ENCODE measurements at places on chromosomes 4 and X. TPM values are rescaled to one million over a fixed set of nuclear protein-coding genes. Genes with fewer than 3 reads are reported as not detected.

The ASB12 gene
- polyA plus RNA-seq = 0.15 TPM

The MAGEC1 gene
- not detected for polyA plus RNA-seq

The CTAG1B gene
- polyA plus RNA-seq = not detected

- no peaks in the 10 kb centered on the region for H3K27me3 ChIP-seq
- H3K27ac ChIP-seq = no peak overlapping the region
- no peak overlapping the region for H3K4me3 ChIP-seq
- H3K4me1 ChIP-seq = no peaks in the 10 kb centered on the region
Observed at GRCh38 chr4:166594326-166594946, 639.9 kb downstream of the SPOCK3 start.
